ENCODE measurements at places on chromosomes 12 and 14.

- DNase-seq: no peak
Measured at GRCh38 chr14:103547941-103548462, 14.5 kb downstream of the BAG5 start.

- DNase-seq: no peak
Measured at GRCh38 chr12:98182821-98183220, 332.6 kb upstream of the TMPO start.

DNA sequence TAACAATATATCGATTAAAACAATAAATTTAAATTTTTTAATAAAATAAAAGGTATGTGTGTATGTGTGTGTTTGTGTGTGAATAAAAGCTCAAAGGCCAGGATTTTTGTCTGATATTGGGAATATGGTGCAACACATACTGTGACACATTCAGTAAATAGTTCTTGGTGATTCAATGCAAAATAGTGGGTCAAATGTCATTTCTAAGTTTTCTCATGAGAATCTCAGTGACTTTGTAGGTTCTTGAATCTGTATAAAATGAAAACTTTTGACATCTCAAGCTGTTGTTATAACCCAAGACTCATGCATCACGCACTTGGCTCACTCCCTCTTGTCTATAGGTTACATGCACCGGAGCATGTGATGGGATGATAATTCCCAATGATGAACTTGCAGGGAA is 16.2 kb upstream of the MED6 start:
- DNase-seq: no peak

GRCh38 chr14:59997449-59997848 is 77.5 kb downstream of the LRRC9 start:
- no peak for DNase-seq

- DNase-seq: no peak
Measured at GRCh38 chr12:20410734-20411133, 42.4 kb downstream of the PDE3A start.

GRCh38 chr12:78885466-78885865 is 20.9 kb downstream of the SYT1 start:
- no peak for DNase-seq

GRCh38 chr12:50220363-50220995 is 53.3 kb upstream of the CERS5 start:
- DNase-seq: no peak

DNA sequence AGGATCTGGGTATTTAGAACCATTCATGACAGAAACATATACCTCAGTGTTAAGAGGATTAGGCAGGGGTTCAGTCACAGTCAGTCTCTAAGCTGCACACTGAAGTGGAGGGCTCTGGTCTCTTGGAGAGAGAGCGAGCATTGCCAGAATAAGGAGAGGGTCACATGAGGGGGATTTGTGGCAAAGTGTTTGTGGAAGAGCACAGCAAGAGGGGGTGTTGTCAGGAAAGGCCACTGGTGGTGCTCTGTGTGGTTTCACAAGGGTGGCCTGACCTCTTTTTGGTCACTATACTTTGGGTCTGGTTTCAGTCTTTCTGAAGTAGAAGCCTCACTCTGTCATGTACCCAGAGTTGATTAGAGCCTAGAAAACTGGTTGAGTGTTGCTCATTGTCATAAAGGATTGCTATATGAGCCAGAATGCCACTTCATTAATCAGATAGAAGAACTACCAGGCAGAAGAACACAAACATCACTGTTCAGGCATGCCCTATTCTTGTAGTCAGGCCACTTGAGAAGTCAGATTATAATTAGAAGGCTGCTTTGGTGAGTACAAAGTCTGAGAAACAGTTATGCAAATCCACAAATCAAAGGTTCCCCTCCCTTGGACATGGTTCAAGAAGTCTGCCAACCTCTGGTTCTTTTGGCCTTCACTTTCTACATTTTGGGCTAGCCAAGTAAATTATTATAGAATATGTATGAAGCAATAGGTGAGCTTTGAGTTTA is 8.4 kb downstream of the TMEM19 start:
- no peak for DNase-seq

DNA sequence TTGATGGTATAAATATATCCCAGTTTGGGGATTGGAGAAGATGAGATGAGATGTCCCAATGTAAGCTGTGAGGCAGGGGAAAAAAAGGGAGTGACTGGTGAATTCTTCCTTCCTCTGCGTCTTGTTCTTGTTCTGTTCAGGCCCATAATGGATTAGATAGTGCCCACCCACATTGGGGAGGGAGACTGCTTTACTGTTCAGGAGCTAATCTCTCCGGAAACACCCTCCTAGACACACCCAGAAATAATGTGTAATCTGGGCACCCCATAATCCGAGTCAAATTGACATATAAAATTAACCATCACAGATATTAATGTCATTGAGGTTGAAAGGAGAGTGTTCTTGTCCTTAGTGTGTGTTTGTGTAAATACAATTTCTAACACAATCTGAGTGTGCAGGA is 29.3 kb downstream of the ETV6 start:
- no peak for DNase-seq

DNA sequence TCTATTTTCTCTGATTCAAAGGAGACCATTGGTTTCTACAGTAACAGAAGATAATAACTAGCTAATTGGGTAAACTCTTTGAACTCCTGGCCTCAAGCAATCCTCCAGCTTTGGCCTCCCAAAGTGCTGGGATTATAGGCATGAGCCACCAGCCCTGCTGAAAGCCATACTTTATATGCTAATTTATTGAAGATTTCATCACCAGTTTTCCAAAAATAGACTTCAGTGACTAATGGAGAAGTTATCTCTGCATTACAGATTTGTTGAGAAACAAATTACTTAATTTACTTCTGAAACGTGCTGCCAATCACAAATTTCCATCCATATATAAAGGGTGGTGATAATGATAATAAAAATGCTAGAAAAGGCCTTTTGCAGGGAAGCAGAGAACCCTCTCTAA is 1758.1 kb upstream of the SEL1L start:
- no peak for DNase-seq

- DNase-seq: no peak
Measured at GRCh38 chr12:91261820-91262676, 79.4 kb upstream of the DCN start.

GRCh38 chr14:69045857-69046475 is 66.9 kb upstream of the ACTN1 start:
- no peak for DNase-seq

DNA sequence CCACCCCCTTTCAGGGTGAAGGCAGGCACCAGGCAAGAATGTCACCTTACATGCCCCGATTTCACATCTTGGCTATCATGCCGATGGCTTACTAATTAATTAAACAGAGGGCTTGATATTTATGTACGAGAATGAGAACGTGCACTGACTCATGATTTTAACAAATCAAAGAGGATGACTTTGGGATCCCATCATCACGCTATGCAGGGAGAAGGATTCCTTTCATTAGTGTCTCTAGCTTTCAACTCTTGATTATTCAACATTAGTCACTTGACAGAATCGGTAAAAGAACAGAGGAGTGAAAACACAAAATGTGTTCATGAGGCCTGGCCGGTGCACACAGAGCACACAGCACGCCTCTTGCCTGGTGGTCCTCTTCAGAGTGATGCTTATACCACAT is 80.6 kb downstream of the PRKAB1 start:
- DNase-seq: no peak

GRCh38 chr14:73467377-73467776 is 9.0 kb upstream of the NUMB start:
- DNase-seq: no peak

DNA sequence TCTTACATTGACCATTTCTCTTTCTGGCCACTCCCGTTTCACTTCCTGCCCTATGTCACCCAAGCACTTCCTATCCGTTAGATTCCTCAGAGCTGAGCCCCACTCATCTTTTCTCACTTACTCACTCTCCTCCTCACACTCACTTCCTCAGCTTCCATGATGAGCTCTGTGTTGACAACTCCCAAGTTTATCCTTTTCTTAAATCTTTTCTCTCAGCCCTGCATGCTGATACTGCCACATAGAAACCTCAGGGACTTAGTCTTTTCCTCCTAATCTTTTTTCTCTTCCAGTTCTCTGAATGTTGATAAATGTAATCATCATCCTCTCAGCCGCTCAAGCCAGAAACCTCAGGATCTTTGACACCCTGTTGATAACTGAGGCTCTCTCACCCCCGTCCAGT is 99.6 kb downstream of the ANO6 start:
- DNase-seq: no peak

- no peak for DNase-seq
Measured at GRCh38 chr12:72511498-72511897, 239.3 kb downstream of the TRHDE start.

DNA sequence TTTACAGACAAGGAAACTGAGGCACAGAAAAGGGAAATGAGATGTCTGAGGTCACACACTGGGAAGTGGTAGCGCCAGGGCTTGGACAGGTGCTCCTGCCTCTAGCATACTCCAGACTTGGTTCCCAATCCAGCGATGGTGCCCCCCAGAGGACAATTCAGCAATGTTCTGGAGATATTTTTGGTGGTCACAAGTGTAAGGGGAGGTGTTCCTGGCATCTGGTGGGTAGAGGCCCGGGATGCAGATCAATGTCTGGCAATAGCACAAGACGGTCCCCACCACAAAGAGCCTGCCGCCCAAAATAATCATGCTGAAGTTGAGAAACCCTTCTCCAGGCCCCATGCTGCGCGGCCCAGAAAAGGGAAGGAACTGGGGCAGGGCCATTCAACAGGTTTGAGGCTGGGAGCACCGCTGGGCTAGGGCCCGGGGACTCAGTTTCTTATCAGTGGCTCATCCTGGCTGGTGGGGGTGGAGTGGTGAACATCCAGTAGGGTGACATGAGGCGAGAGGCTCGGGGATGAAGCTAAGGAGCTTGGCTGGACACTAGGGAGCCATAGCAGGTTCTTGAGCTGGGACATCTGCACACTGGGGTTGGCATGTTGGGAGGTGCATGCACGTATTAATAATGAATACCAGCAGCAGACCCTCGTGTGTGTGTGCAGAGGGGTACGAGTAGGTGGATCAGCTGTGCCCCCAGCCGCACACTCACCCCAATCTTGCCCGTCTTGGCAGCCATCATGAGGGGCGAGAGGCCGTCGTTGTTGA is 35.1 kb downstream of the TRPV4 start:
- no peak for DNase-seq

GRCh38 chr12:98543701-98544100 is 28.3 kb downstream of the TMPO start:
- no peak for DNase-seq
